ENCODE measurements at places on chromosomes 11 and 22.

DNA sequence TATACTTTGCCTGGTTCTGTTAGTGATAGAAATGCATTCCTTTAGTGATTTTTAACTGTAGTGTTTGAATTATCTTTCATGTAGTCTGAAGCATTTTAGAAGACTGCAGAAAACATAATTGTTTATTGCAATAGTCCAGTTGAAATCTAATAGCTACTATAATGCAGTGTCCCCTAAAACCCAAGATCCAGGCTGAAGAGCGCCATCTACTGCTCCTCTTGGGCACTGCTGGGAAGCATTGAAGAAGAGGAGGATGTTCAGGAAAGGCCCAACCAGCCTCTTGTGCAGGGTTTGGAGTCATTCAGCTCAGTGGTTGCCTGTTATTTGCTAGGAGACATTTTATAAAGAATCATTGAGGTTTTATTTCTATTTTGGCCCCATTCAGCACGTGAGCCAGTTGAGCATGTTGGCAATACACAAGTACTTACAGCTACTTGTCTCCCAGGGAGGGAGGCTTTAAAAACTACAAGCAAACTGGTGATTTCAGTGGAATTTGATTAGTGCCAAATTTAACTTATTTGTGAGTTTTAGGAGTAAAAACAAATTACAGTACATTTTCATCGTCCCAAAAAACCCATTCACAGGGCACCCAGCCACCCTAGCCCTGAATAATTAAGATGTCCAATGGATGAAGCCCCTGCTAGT, 74.9 kb upstream of the HORMAD2 start:
- peak; percentile 65 for DNase-seq

DNA sequence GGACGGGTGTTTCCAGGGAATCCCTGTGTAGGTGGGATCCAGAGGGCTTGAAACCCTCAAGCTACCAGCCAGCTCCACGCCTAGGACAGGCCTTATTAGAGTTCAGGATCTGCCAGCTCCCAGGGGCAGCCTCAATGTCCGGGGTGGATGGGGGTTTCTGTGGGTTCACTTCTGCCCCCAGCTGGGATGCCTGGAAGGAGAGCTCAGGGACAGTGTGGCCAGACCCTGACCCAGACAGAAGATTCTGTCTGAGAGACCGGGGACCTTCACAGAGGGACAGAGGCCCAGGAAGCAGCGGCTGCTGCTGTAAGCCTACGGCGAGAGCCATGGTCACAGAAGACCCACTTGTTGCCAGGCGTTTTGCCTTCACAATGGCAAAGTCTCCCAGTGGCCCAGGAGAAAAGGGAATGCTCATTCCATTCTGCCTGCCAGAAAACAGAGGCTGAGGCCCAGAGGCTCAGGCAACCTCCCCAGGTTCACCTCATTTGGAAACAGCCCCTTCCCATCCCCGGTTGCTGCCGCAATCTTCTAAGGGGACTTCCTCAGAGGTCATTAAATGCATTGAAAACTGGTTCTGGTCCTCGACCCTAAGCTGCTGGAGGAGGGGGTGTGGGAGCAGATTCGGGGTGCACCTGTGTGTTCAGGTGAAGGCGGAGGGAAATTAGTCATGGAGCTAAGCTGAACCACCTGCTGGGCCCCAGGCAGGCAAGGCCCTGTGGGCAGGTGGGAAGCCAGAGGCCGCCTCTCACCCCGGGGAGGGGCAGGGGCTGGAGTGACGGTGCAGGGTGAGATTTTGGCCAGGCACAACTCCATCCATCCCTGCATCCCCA, 4.9 kb upstream of the KRTAP5-6 start:
- DNase-seq: no peak

- no peak for DNase-seq
These were observed 25.8 kb downstream of the ADAMTS8 start for GRCh38 chr11:130402570-130402969.

- DNase-seq: no peak
These were observed 50.6 kb upstream of the ACCSL start for GRCh38 chr11:43997022-43997660.

DNA sequence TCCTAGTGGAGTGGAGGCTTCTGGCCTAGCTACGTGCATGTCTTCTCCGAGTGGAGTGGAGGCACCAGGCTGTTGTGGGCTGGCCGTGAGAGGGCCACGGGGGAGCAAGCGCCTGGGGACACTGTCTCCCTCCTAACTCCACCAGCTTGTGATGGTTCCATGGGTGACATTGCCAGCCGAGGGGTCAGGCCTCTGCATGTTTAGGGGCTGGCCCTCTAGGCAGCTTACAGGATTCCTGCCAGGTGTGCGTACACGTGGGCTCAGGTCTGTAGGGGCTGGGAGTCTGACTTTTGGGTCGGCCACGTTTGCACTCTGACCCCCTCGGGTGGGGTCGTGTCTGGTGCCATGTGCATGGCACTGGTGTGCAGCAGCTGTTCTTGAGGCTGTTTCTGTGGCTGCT, 31.6 kb downstream of the TBC1D22A start:
- DNase-seq: no peak

DNA sequence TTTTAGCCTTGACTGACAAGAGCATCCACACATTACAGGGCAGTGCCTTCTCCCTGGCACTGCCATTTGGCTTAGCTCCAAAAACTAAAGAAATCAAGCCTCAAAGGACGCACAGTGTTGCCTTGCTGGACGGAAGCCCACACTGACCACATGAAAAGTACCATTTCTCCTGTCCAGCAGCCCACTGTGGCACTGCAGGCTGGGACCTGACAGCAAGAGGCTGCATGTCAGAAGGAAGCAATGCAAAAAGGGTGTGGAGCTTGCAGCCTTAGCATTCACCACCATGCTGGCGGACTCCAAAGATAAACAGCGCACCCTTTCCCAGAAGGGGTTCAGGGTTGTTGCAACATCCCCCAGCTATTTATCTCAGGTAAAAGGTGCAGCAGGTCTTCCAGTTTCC, 109.3 kb upstream of the BMAL1 start:
- DNase-seq: no peak

- DNase-seq: no peak
These were observed 19.0 kb downstream of the TENM4 start for GRCh38 chr11:79421820-79422219.

DNA sequence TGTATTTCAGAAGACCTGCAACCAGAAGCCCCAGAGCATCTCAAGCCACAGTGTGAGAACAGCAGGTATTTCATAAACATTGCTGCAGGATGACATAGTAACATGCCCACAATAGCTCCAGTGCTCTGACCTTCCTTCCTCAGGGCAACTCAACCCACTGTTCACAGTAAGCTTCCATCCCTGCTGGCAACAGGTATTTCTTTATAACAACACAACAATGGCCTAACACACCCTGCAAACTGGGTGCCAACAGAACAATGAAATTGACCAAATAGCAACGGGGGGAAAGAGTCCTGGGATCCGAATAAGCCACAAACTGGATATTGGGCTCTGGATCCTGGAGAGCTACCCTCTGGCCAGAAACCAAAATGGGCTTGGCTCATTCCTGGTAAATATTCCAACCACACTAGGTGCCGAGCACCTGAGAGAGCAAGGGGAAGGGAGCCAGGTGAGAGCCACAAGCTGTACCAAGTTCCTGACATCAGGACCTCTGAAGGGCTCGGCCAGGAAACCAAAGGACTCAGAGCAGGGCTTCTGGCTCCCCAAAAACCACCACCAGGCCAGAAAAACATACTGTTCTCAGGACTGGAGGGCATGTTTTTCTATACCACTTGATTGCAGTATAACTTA, 99.5 kb downstream of the MICAL3 start:
- no peak for DNase-seq

GRCh38 chr11:130771708-130772107, 144.6 kb downstream of the SNX19 start:
- no peak for DNase-seq

DNA sequence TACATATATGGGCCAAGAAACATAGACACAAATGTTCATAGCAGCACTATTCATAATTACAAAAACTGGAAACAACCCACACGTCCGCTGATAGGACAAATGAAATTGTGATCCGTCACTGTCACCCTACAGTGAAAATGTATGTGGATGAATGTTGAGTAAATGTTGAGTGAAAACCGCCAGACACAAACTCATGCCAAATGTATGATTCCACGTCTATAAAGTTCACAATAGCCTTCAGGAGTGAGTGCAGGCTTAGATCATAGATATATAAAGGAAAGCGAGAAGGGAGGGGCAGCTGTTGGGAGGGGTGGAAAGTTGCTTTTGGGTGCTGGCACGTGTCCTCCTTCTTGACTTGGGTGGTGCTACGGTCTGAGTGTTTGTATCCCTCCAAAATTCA, 33.6 kb downstream of the DBX1 start:
- no peak for DNase-seq

DNA sequence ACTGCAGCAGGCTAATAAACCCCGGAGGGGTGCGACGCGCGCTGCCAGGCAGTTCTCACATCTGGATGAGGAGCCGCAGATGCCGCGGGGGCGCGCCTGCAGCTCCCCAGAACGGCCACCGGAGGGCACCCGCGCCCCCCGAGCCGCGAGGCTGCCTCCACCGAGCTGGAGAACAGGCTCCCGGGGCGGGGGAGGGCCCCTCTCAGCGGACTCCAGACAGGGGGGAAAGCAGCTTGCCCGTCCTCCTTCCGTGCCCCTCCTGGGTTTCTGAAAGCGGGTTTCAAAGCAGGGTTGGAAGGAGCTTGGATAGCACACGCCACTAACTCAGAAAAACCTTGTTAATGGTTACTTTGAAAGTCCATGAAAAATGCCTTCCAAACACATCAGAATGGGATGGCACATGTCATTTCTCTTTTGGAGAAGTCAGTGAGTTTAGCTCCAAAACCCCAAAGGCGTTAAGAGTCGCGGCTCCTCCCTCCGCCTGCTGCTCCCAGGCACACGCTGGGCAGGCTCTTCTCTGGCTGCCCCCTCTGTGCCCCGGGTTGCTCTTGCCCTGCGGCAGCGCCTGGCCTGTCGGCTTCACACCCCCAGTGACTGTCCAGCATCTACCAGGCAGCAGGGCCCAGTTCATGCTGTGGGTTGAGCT, 317.8 kb downstream of the NTM start:
- peak; percentile 4 for DNase-seq

DNA sequence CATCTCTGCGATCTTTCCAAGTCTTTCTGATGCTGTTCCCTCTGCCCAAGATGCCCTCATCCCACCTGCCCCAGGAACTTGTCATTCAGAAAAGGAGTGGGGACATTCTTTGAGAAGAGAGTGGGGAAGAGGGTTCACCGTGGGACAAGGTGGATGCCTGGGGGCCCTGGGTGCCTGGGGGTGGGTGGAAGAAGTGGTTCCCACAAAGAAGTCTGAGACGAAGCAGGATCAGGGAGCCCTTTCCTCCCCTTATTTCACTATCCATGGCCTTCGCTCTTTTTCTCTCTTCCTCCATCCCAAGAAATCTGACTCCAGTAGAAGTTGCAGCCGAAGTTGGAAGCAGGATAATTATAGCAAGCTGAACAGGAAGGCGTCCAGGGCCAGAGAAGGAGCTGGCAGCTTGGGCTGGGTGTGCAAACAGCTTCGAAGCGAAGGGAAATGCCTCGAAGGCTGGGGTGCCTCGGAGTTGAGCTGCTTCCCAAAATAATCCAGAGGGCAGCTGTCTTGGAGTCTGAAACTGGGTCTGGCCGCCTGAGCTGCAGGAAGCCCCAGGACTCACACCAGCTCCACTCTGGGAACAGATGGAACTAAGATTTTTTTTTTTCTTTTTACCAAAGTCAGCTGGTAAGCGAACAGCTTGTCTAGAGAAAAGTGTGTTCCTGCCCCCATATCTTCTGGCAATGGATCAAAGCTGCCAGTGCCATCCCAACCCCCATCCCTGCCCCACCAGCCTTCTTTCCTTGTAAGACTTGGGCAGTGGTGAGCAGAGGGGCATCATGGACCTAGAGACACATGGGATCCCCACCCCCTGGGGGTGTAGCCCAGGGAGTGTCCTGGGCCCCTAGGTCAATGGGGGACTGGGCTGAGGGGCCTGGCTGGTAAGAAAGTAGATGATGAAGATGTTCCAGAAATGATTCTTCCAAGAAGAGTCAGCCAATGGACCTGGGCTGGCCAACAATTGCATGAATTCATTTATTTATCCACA, 31.5 kb downstream of the PARVG start:
- no peak for DNase-seq

DNA sequence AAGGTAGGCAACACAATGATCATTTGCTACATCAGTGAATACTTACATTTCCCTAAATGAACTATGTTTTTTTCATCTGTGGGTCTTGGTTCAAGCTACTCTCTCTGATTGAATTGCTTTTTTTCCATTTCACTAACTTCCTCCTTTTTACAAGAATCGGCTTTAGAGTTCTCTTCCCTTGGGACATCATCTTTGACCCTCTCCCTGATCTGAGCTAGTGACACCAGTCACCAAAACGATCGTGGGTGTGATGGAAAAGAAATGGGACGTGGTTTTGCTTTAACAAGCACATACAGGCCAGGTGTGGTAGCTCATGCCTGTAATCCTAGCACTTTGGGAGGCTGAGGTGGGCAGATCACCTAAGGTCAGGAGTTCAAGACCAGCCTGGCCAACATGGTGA, 129.9 kb downstream of the WT1 start:
- DNase-seq: no peak

GRCh38 chr11:56905936-56906335, 82.8 kb upstream of the OR5AK2 start:
- no peak for DNase-seq

GRCh38 chr11:66978229-66978628, 3.1 kb downstream of the C11orf86 start:
- no peak for DNase-seq

DNA sequence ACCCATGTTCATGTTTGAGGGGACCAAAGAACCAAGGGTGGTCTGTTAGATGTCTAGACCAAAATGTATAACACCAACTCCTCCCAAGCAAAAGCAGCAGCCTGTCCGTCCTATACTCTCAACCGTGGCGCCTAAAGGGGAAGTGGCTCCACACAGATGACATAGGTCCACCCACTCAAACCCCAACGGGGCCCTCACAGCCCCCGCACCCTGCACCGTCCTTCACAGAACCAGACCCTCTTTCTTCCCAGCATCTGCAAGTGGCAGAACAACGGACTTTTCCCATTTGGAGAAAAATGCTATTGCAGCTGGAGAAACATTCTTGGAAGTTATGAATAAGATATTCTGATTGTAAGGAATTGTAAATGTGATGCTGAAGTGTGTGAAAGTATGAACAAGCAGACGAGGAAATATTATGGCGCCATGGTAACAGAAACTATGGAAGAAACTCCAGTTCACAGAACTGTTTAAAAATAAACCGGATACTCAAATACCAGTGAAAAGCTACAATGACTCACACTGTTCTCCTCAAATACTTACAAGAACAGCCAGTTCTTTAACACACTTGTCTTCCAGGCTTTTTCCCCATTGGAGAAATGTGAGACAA, 76.5 kb upstream of the ARFGAP3 start:
- peak; percentile 25 for DNase-seq

DNA sequence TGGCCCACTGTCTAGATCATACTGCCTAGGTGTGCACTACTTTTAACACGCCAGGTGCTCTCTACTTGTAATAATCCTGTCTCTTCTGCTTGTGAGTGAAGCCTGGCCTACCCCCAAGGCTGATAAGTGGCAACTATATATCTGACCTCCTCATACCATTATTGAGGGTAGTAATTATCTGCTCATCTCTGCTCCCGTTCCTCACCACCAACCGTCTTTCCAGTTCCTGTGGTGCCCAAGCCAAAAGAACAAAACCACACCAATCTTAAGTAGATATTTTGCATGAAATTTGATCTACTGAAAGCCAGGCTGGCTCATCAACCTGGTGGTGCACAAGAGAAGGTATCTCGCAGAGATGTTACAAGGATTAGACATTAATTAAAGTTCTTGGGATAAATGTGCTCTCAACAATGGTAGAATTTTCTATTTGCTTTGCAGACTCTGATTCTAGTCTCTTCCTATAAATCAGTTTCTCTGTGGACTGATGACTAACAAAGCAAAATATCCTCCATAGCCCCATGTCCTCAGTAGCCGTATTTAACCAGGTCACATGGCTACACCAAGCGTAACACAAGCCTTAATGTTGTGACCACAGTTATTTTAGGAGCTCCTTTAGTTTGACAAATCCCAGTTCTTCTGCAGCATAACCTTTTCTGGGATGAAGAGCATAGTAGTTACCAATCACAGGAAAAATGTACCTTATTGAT, 267.2 kb downstream of the NTM start:
- DNase-seq: no peak
